ENCODE measurements at places on chromosomes 11 and 22. TPM values are rescaled to one million over a fixed set of nuclear protein-coding genes. Genes with fewer than 3 reads are reported as not detected.

TUBA8 gene
- total RNA-seq = 0.91 TPM

DNA sequence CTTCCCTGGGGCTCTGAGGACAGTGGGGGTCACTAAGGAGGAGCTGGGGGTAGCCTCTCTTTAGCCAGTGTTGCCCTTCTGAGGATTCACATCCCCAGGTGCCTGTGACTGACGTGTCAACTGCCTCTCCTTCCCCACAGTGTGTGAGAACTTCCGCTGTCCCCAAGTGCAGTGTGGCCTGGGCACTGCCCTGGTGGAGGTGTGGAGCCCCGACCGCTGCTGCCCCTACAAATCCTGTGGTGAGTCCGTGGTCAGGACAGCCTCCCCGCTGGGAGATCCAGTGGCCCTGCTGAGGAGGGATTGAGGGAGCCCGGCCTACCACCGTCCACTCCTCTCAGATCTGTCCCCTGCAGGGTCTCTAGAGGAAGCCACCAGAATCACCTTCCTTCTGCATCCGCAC is 81.1 kb upstream of the MYOD1 start:
- DNase-seq = no peak

GRCh38 chr11:9722023-9722422 is 58.1 kb downstream of the SWAP70 start:
- no peak for DNase-seq

- DNase-seq = no peak
These were observed 123.1 kb downstream of the MPPED1 start for GRCh38 chr22:43534916-43535315.

DNA sequence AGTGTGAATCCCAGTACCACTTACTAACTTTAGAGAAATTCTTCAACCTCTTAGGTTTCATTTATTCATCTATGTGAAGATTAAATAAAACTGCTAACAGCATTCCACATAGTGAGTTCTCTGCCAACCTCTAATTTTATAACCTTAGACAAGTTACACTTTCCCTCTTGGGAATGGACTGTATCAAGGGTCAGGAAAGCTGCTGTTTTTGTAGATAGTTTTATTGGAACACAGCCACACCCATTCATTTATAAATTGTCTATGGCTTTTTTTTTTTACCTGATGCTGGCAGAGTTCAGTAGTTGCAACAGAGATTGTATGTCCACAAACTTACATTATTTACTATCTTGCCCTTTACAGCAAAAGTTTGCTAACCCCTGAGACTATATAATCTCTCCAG is 81.1 kb downstream of the PAK1 start:
- DNase-seq = no peak

DNA sequence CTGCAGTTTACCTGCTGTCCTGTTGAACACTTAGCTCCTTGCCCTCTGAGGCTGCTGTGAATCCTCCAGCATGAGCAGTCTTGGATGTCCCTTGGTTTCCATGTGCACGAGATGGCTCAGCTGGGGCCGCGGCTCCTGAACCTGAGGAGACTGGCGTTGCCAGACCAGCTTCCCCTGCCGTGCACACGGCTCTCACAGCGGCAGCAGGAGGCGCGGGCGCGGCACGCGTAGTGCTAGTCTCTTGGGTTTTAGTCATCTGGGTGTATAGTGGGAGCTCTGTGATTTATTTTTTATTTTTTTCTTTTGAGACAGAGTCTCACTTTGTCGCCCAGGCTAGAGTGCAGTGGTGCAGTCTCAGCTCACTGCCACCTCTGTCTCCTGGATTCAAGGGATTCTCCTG is 54.8 kb downstream of the MUC6 start:
- DNase-seq = no peak

- DNase-seq = peak; percentile 22
These were observed 97.9 kb downstream of the MORC2 start for GRCh38 chr22:30870451-30871345.

GRCh38 chr22:44205516-44206329 is 25.0 kb downstream of the PARVG start:
- DNase-seq = peak; percentile 42

GRCh38 chr11:28701760-28702449 is 593.7 kb downstream of the METTL15 start:
- peak; percentile 34 for DNase-seq

- DNase-seq = no peak
These were observed 65.5 kb upstream of the CHORDC1 start for GRCh38 chr11:90288212-90288821.

- DNase-seq = no peak
These were observed 122.9 kb upstream of the HSD17B12 start for GRCh38 chr11:43557553-43558110.
